Right ventricle myocardium superior (tissue), 1 donor: ENCODE measurements at places on chromosomes 16 and 17. TPM values are rescaled to one million over a fixed set of nuclear protein-coding genes. Genes with fewer than 3 reads are reported as not detected.

DNA sequence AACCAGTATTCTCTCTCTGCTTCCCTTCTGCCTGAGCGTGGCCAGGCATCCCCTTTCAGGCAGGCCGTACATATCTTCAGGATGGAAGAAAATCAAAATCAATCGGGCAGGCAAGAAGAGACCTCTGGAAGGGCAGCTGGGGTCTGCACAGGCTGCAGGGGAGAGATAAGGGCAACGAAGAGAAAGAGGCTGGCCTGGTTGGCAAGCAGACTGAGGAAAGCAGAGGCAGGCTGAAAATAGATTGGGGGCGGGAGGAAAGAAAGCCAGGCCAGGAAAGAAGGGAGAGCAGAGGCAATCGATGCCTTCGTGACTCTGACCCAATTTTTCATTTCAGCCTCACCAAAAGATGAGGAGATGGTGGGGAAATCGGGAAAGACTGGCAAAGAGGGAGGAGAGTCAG lies 18.1 kb downstream of the PIPOX start:
- no peak for DNase-seq

- DNase-seq: no peak
These were observed 13.4 kb upstream of the HERPUD1 start for GRCh38 chr16:56918467-56919012.

The SPNS2 gene
- 10.4 TPM for total RNA-seq

- no peak for DNase-seq
These were observed 62.0 kb upstream of the AMZ2 start for GRCh38 chr17:68185820-68186219.

DNA sequence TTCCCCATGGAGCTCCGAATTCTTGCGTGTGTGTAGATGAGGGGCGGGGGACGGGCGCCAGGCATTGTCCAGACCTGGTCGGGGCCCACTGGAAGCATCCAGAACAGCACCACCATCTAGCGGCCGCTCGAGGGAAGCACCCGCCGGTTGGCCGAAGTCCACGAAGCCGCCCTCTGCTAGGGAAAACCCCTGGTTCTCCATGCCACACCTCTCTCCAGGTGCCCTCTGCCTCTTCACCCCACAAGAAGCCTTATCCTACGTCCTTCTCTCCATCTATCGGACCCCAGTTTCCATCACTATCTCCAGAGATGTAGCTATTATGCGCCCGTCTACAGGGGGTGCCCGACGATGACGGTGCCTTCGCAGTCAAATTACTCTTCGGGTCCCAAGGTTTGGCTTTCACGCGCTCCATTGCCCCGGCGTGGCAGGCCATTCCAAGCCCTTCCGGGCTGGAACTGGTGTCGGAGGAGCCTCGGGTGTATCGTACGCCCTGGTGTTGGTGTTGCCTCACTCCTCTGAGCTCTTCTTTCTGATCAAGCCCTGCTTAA lies 617 bp upstream of the SENP3 start:
- peak; percentile 94 for DNase-seq

GRCh38 chr16:4244254-4245076 lies 2.6 kb upstream of the SRL start:
- no peak for DNase-seq

DNA sequence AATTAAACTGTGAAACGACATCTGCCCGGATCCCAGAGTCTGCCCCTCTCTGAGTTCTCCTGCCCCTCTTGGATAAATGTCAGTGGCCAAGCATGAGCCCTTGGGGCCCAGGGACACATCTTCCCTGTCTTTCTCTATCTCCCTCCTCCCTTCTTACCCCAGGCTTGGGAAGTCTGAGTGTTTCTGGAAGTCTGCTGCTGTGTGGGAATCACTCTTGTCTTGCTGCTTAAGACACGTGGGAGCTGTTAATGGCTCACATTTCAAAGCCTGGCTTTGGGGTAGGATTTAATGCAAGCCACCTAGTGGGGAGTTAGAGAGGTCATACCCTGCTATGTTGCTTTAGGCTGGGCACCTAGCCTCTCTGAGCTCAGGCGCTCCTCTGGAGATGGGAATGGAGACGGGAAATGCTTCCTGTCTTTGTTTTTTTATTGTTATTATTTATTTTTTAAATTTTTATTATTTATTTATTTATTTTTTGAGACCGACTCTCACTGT lies 218.5 kb upstream of the CIBAR2 start:
- no peak for DNase-seq

The NPIPA2 gene
- 4.0 TPM for total RNA-seq

GRCh38 chr17:19342611-19343255 lies 19.8 kb downstream of the B9D1 start:
- DNase-seq: no peak

GRCh38 chr17:78343543-78344201 lies 16.2 kb downstream of the SOCS3 start:
- DNase-seq: no peak

- no peak for DNase-seq
These were observed 16.1 kb downstream of the GDE1 start for GRCh38 chr16:19505600-19506303.

The KRTAP2-1 gene
- not detected for total RNA-seq

- no peak for DNase-seq
These were observed 22.2 kb upstream of the PEMT start for GRCh38 chr17:17613708-17614114.

- no peak for DNase-seq
These were observed 9.5 kb downstream of the EXOC7 start for GRCh38 chr17:76094046-76094445.

DNA sequence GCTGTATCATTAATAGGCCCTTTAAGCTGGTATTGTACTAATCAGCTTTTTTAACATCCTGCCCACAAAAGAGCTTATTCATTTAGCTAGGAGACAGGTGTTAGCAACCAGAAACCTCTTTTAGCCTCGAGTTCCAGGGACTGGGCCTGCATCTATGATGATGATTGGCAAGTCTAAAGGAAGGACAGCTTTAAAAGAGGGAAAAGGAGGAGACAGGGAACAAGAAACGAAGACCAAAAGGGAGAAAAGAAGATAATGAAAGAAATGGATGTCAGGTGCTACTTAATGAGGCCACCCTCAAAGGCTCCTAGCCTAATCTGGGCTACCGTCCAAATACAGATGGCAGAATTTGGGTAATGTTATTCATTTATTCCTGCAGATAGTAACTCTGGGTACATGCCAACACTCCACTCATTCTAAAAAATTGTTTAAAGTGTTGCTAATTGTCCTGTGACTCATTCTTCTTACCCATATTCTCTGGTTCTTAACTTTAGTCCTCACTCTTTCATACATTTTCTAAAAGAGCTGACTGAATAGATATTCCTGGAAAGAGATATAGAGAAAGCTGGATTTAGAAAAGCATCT lies 18.7 kb upstream of the RFFL start:
- DNase-seq: no peak

The CIAPIN1 gene
- total RNA-seq: 41.8 TPM

DNA sequence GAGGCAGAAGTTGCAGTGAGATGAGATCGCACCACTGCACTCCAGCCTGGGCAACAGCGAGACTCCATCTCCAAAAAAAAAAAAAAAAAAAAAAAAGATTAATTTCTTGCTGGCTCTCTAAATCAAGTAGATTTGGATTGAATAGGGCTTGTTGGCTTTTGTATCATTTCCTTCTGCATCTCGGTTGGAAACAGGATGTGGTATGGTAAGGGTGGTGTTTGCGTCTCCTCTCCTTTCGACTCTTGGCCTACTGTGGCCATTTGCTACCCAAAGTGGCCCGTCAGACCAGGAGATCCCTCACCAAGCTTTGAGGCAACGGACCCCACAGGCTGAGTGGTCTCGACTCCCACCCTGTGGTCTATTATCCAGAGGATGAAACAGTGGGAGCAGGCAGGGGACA lies 168.0 kb upstream of the IRX3 start:
- no peak for DNase-seq

- no peak for DNase-seq
These were observed 1.0 kb upstream of the SIRT7 start for GRCh38 chr17:81918832-81919545.

- DNase-seq: no peak
These were observed 45.1 kb upstream of the DNAH9 start for GRCh38 chr17:11553135-11553534.

GRCh38 chr17:79028496-79029326 lies 4.7 kb downstream of the C1QTNF1 start:
- no peak for DNase-seq

The GNAO1 gene
- total RNA-seq: 25.9 TPM

DNA sequence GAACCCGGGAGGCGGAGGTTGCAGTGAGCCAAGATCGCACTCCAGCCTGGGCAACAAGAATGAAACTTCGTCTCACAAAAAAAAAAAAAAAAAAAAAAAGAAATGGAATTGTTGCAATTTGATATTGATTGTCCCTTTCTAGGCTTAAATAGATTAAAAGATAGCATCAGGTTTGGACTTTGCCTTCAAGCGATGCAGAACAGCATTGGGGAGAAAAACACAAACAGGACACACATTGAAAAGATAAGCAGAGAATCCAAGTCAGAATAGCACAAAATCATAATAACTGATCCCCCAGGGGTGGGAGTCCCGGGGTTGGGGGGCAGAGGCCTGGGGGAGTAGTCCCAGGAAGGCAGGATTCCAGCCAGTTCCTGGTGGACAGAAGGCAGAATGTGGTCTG lies 3.9 kb upstream of the CREBBP start:
- no peak for DNase-seq

- DNase-seq: no peak
These were observed 146.3 kb downstream of the CMIP start for GRCh38 chr16:81590714-81591544.

The PITPNM3 gene
- total RNA-seq: 0.27 TPM

The NOTUM gene
- 0.56 TPM for total RNA-seq

GRCh38 chr17:181245-182049 lies at the start of gene DOC2B:
Gene DOC2B (minus strand): TSS chr17:181650. CDS start chr17:181479, 171 bp downstream.
- DNase-seq: peak; percentile 77

GRCh38 chr17:48378708-48379392 lies 51.2 kb downstream of the SKAP1 start:
- DNase-seq: no peak

GRCh38 chr17:20008242-20009051 lies 712 bp upstream of the SPECC1 start:
- DNase-seq: no peak

- no peak for DNase-seq
These were observed 57.0 kb downstream of the PGS1 start for GRCh38 chr17:78435330-78436005.
